H1 (cell line): ENCODE measurements at places on chromosomes 2 and 18. TPM values are rescaled to one million over a fixed set of nuclear protein-coding genes. Genes with fewer than 3 reads are reported as not detected.

SERPINB13 gene
- not detected in 2 replicates for total RNA-seq

PAPOLG gene
- total RNA-seq, result 21.5 and 25.5 TPM in 2 replicates

COQ10B gene
- total RNA-seq, result 17.0 and 17.3 TPM in 2 replicates

RBM43 gene
- total RNA-seq, result 1.7 and 2.0 TPM in 2 replicates

PAX8 gene
- not detected in 2 replicates for total RNA-seq

MBD2 gene
- total RNA-seq, result 36.2 TPM in 2 replicates

LINC00305 gene
- not detected in 2 replicates for total RNA-seq

TRIB2 gene
- total RNA-seq, result 57.0 and 57.3 TPM in 2 replicates

NHEJ1 gene
- 22.7 and 25.7 TPM in 2 replicates for total RNA-seq

PLGLB2 gene
- not detected in 2 replicates for total RNA-seq
